ENCODE measurements at places on chromosomes 2 and 18. TPM values are rescaled to one million over a fixed set of nuclear protein-coding genes. Genes with fewer than 3 reads are reported as not detected.

- H3K4me1 ChIP-seq: no peaks in the 10 kb centered on the region
- no peaks in the 10 kb centered on the region for H3K36me3 ChIP-seq
- peak; percentile 34 for DNase-seq
Observed at GRCh38 chr2:202429164-202429980, 53.2 kb downstream of the BMPR2 start.

- peaks cover 14% of the 10 kb centered on the region for H3K4me1 ChIP-seq
- H3K4me3 ChIP-seq: no peak overlapping the region
- H3K27me3 ChIP-seq: peaks cover 14% of the 10 kb centered on the region
- no peak overlapping the region for H3K27ac ChIP-seq
- no peaks in the 10 kb centered on the region for H3K36me3 ChIP-seq
Observed at GRCh38 chr2:138086576-138086975, 122.3 kb downstream of the HNMT start.

- peaks cover 38% of the 10 kb centered on the region for H3K4me1 ChIP-seq
- peak overlapping the region; percentile 81 for H3K27ac ChIP-seq
- no peaks in the 10 kb centered on the region for H3K27me3 ChIP-seq
- H3K36me3 ChIP-seq: peaks cover 26% of the 10 kb centered on the region
- no peak for DNase-seq
Observed at GRCh38 chr2:160268151-160268781, 68.2 kb upstream of the ITGB6 start.

DNA sequence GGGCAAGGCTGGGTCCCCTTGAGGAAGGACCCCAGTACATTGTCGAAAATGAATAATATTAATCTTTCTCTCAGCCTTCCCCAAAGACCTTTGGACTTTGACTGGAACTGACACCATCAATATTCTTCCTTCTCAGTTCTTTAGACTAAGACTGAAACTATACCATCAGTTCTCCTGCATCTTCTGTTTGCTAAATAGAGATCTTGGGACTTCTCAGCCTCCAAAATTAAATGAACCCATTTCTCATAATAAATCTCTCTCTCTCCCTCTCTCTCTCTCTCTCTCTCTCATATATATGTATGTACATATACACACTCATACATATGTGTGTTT, 39.7 kb upstream of the VRK2 start:
- no peaks in the 10 kb centered on the region for H3K36me3 ChIP-seq
- no peaks in the 10 kb centered on the region for H3K27me3 ChIP-seq
- no peak overlapping the region for H3K27ac ChIP-seq
- no peak for DNase-seq

DNA sequence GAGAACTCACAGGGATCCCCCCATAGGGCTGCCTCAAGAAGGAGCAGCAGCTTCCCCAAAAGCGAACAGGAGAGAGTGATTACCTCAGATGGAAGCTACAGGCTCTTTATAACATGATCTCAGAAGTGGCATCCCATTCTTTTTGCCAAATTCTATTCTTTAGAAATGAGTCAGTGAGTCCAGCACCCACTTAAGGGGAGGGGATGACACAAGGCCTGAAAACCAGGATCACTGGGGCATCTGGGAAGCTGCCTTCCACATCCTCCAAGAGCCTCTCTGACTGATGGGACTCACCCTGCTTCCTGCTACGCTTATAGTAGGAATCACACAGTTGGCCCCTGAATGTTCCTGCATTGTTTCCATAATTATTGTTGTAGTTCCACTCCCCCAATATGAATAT, 96.5 kb downstream of the MAPK4 start:
- no peaks in the 10 kb centered on the region for H3K27me3 ChIP-seq
- no peaks in the 10 kb centered on the region for H3K4me1 ChIP-seq
- DNase-seq: peak; percentile 7
- H3K36me3 ChIP-seq: no peaks in the 10 kb centered on the region
- H3K4me3 ChIP-seq: no peak overlapping the region

GPR55 gene
- polyA plus RNA-seq: 0.20 TPM

LBX2 gene
- polyA plus RNA-seq: 0.87 TPM

FOXI3 gene
- not detected for polyA plus RNA-seq

DNA sequence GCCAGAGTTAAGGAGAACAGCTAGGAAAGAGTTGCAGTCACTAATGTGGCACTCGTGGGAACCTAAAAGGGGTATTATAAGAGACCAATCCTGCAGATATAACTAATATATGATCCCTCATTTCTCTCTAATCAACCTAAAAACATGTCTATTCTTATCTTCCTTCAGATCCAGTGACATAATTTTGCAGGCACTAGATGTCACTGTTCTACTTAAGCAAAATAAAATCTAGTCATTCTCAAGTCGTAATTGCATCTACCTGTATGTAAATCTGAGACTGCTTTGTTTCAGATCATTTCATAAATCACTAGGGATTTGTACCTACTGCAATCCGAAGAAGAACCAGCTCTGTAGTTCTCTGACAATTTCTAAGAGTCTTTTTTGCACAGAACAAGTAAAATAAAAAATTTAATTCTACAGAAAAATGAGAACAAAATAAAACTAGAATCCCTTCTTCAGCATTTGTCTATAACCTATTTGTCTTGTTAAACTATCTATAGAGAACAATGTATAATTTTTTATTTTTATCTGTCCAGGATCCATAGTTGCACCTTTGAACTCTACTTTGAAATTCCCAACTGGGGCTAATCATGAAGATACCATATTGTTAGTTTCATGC, 56.5 kb upstream of the ERBB4 start:
- H3K27ac ChIP-seq: no peak overlapping the region
- H3K36me3 ChIP-seq: no peaks in the 10 kb centered on the region
- peaks cover 14% of the 10 kb centered on the region for H3K4me1 ChIP-seq
- H3K27me3 ChIP-seq: no peaks in the 10 kb centered on the region
- DNase-seq: peak; percentile 39

DNA sequence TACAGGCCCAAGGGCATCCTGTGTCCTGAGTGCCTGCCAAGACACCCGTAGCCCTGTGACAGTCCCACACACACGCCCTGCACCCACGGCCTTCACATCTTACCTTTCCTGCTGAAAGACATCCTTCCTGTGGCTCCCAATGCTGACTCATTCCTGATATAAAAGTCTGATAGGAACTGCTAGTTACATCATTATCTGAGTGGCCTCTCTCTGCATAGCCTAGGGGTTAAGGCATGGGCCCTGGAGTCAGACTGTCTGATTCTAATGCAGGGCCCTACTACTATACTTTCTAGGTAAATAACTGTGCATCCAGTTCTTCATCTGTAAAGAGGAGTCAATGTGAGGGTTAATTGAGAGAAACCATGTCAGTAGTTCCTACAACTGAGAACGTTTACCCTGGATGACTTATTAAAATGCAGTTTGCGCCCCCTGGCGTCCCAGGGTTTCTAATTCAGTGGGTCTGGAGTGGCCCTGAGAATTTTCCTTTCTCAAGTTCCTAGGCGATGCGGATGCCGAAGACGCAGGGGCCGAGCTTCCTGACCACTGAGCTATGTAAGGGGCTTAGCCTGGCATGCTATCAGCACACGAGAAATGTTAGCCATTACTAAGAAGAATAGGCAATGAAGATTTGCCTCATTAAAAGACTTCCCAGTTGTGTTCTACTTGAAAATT, 6.0 kb upstream of the GPR45 start:
- no peak overlapping the region for H3K27ac ChIP-seq
- H3K4me1 ChIP-seq: peaks cover 11% of the 10 kb centered on the region
- H3K4me3 ChIP-seq: no peak overlapping the region
- no peaks in the 10 kb centered on the region for H3K36me3 ChIP-seq

- no peaks in the 10 kb centered on the region for H3K36me3 ChIP-seq
- H3K4me1 ChIP-seq: no peaks in the 10 kb centered on the region
Observed at GRCh38 chr18:21341141-21341540, 99.1 kb downstream of the GREB1L start.

GRCh38 chr2:240013343-240013742, 11.8 kb downstream of the NDUFA10 start:
- H3K4me3 ChIP-seq: no peak overlapping the region
- H3K27ac ChIP-seq: no peak overlapping the region
- peak; percentile 38 for DNase-seq
- H3K4me1 ChIP-seq: no peaks in the 10 kb centered on the region

DNA sequence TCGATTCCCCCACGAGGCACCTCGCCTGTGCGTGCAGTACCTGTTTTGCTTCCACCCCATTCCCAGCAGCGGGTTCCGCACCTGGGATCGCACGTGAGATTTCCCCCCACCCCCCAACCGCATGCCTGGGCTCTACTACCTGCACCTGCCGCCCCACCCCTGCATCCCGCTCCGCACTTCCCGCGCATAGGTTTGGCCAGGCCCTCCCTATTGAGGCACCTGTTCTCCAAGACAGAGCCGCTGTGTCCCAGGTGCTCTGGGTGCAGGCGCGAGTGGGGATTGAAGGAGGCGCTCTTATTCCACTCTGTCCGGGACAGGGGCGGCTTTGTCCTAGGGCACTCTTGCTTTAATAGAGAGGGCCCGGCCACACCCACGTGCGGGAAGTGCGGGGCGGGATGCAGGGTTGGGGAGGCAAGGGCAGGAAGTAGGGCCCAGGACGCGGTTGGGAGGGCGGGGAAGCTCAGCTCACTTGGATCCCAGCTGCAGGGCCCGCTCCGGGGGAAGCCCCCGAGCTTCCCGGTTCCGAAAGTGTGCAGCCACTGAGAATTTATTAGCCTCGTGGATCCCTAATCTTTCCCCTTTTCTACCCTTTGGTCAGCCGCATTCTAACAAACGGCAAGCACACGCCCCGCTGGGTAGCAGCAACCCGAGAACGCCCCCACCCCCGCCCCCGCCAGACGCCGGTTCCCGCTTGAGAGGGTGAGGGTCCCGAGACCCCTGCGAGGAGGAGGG, 670 bp upstream of the MOCOS start:
- peak; percentile 59 for DNase-seq
- peaks cover 11% of the 10 kb centered on the region for H3K4me1 ChIP-seq
- peak overlapping the region; percentile 86 for H3K4me3 ChIP-seq
- no peak overlapping the region for H3K27ac ChIP-seq
- H3K27me3 ChIP-seq: no peaks in the 10 kb centered on the region

MYCN gene
- not detected for polyA plus RNA-seq

PIK3C3 gene
- polyA plus RNA-seq: 45.0 TPM

DNA sequence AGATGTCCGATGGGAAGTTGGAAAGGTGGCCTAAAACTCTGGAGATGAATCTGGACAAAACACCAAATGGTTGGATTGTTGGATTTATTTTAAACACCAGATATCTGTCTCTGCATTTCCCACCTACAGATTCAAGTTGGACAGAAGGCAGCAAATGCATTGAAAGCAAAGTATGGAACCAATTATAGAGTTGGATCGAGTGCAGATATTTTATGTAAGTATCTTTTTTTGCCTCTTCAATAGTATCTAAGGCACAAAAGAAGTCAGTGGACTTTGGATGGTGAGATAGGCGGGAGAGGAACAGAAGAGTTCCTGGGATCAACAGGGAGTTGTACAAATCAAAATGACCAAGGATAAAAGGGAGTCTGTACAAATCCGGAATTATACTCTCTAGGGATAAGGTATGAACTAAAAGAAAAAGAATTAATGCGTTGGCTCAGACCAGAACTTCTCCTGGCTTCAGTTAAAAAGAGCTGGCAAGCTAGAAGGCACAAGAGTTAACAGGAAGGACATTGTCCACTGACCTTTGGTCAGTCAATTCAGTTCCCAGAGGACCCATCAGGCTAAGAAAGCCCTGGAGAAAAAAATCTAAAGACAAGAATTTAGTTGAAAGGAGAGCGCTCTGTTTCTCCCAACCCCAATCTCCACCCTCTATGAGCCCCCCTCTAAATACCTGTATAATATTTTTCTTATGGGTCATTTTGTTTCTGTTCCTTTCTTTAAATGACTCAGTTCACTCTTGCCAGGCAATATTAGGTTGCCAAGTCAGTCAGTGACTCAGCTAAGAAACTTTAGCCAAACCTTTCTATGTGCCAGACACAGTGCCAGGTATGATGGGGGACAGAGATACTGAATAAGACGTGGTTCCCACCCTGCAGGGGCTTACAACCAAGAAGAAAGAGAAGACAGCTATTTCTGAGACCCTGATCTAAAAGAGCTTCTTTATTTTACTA, 29.1 kb downstream of the CPO start:
- peak; percentile 58 for DNase-seq
- H3K4me3 ChIP-seq: no peak overlapping the region
- no peaks in the 10 kb centered on the region for H3K36me3 ChIP-seq
- H3K27ac ChIP-seq: peak overlapping the region; percentile 16

DNA sequence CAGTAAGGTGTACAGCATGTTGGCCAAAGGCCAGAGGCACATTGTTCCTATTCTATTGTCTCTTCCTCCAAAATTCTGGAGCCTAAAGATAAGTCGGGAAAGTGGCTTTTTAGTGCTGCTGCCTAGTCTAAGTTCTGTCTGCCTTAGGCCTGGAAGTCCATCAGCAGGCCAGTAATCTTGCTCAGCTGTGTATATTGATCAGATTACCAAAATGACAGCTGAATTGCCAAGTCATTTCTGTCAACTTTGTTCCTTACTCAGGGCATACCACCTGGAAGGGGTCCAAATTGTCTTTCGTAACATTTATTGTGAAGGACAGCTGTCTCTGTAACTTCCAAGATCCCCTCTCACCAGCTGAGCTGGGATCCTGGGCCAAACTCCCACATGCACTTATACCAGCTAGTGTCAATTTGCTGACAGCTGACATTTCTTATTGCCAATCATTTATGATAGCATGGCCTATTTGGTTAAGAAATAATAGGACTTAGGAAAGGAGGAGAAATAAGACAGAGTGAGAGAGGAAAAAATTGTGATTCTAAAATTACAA, 116.8 kb upstream of the FSHR start:
- H3K4me3 ChIP-seq: no peak overlapping the region
- no peaks in the 10 kb centered on the region for H3K27me3 ChIP-seq
- H3K27ac ChIP-seq: no peak overlapping the region
- no peaks in the 10 kb centered on the region for H3K4me1 ChIP-seq
- no peaks in the 10 kb centered on the region for H3K36me3 ChIP-seq

DNA sequence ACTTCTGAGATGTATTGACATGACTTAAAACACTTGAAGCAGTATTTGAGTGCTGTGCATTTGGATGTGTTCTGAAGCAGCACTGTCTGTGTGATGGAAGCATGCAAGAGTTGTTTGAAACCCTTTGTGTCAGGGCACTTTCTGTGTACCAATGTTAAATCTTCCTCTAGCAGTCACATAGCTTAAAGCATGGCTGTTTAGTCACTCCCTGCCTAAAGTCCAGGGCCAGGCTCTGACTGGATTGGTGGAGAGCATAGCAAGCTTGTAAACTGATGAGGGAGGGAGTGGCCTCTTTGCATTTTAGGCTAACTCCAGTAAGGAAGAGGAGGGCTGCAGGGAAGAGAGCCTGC, 73.5 kb downstream of the MYO1B start:
- peaks cover 85% of the 10 kb centered on the region for H3K4me1 ChIP-seq
- peak; percentile 79 for DNase-seq
- H3K36me3 ChIP-seq: no peaks in the 10 kb centered on the region
- H3K27ac ChIP-seq: peak overlapping the region; percentile 83

GCC2 gene
- 53.1 TPM for polyA plus RNA-seq

RTKN gene
- polyA plus RNA-seq: 14.5 TPM

- no peaks in the 10 kb centered on the region for H3K27me3 ChIP-seq
- no peak overlapping the region for H3K4me3 ChIP-seq
- no peak for DNase-seq
- no peaks in the 10 kb centered on the region for H3K4me1 ChIP-seq
- H3K36me3 ChIP-seq: peaks cover 62% of the 10 kb centered on the region
Observed at GRCh38 chr2:233262562-233262961, 11.1 kb downstream of the ATG16L1 start.

CWC22 gene
- 21.6 TPM for polyA plus RNA-seq
